Stimulated activated CD8-positive, alpha-beta memory T cell treated with anti-CD3 and anti-CD28 coated beads, Interleukin-15, amount 100 ng/mL, for 1 hour (primary cell): ENCODE measurements at places on chromosomes 1 and 21.

- no peak for DNase-seq
Observed at GRCh38 chr1:226874579-226875425, 4.4 kb downstream of the PSEN2 start.

GRCh38 chr1:177926201-177926600 lies 43.7 kb downstream of the SEC16B start:
- no peak for DNase-seq

DNA sequence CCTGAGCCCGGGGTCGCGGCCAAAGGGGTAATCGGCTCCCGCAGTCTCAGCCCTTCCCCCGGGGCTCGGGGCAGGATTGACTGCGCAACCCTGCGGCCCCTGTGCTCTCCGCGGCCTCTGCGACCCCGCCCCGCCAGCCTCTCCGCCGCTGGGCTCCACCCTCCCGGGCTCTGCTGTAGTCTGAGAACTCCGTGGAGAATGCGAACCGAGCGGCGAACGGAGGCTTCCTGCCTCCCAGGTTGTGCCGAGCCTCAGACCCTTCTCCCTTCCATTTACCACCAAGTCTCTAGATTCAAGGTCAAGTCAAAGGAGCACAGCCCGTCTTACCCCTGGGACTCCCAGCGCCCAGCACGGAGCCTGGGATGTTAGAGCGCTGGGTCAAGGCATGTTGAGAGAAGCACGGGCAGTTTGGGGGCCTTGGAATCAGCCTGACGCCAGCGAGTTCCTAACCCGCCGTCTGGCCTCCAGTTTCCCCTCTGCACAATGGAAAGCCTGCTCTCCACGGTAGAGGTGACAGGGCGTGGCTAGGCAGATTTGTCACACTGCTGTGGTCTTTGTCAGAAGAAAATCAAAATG lies 3.0 kb downstream of the ATP2B4 start:
- DNase-seq, result no peak

GRCh38 chr21:29115899-29116298 lies 14.5 kb upstream of the MAP3K7CL start:
- no peak for DNase-seq

GRCh38 chr1:48744032-48744431 lies 32.7 kb downstream of the BEND5 start:
- DNase-seq, result no peak

DNA sequence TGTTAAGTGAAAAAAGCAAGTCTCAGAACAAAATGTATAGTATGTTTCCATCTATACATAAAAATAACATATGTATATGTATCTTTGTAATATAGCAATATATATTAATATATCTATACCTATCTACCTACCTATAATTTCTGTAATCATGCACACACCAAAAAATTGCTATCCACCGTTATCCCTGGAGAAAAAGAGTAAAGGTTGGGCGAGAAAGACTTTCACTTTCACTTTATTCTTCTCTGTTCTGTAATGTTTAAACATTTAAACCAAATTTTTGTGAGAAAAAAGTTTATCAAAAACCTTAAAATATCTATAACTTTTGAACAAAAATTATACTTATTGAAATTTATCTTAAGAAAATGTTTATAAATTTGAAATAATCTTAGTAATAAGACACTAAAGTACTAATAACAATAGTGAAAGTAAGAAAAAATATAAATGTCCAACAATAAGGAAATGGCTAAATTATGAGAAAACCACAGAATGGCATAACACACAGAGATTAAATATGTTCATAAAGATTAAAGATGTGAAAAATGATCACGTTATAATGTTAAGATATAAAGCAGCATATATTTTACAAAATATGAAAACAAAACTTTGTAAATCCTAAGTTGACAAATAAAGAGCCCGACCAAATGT lies 74.0 kb upstream of the LRRC53 start:
- no peak for DNase-seq

- no peak for DNase-seq
Observed at GRCh38 chr1:44314452-44314851, 40.6 kb downstream of the ERI3 start.

GRCh38 chr1:59353453-59353852 lies 56.6 kb downstream of the FGGY start:
- no peak for DNase-seq

DNA sequence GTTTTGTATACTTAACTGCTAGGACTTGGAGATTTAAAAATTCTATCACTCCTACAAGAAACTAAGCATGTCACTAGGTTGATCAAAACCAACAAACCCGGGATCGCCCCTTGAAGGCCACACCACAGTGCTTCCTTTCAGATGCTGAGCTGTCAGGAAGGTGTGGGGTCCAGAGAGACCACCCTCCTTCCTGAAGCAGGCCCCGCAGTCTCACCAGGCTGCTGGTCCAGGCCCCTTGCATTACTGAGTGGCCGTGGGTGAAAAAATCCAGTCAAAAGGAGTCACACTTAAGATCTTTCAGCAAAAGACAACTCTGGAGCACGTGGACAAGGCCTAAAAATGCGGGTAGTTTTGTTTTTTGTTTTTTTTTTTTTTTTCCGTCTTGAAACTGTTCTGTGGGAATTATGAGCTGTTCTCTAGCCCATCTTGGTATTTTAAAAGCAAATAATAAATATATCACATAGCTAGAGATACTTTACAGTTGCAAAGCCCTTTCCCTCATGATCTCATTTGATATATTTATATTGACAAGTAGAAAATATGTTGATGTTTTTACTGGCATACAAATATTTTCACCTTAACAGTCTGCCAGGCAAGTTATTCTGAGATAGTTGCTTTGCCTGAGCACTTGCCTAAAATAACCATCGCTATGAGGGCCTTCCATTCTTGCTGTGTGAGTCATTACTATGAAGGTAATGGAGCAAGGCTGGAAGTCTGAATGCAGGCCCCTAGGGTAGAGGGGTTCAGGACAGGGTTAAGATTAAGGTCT lies 73.1 kb upstream of the EDEM3 start:
- no peak for DNase-seq

DNA sequence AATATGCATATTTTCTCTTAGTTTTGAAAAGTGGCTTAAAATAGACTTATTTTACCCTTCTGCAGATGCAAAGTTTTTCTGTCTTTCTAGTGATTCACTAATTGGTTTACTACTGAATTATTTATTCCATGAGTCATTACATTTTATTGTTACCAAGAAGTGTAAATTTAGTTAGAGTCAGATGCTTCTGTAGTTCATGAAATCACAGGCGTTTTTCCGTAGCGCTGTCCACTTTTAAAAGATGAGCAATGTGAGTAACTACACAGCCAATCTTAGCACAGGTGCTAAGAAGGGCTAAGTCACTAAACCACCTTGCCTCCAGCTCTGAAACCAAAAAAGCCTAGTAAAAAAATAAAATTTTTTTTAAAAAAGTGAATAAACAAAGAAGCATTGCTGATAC lies 24.7 kb downstream of the RGS13 start:
- no peak for DNase-seq

DNA sequence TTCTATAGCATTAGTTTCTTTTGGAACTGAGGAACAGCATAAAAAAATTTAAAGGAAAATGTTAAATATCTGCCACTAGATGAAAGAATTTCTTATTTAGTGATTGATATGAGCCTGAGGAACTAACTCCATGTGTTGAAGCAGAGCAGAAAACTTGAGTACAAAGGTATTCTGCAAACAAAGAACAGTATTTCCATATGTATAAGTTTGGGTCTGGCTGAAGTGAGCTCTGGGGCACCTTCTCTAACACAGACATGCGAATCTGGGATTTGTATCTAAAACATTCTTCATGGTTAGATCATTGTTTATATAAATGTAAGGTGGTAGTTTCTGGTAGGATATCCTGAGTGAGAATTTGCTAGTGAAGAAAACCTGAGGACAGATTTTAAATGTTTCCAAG lies 123.2 kb downstream of the TYW3 start:
- DNase-seq, result no peak

GRCh38 chr1:232344791-232345399 lies 285.0 kb downstream of the SIPA1L2 start:
- DNase-seq, result no peak

GRCh38 chr21:44510109-44510507 lies 29.9 kb downstream of the KRTAP10-1 start:
- no peak for DNase-seq
